ENCODE measurements at places on chromosomes 6 and 20. TPM values are rescaled to one million over a fixed set of nuclear protein-coding genes. Genes with fewer than 3 reads are reported as not detected.

DNA sequence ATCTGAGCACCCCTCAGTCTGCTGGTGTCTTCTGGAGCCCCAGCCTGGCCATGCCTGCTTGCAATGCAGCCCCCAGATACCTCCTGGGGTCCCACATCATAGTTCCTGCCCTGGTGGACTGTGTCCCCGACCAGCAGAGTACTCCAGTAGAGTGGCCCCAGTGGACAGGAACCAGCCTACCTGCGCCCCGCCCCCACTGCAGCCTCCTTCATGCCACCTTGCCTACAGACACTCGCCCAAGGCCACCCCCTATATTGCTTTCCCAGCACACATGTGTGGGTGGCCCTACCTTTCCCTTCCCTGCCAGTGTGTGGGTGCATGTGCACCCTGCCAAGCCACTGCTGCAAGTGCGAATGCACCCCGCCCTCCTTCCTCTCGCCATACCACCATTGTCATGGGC, 204.0 kb downstream of the EDN1 start:
- no peak overlapping the region for H3K4me3 ChIP-seq
- no peak overlapping the region for H3K27ac ChIP-seq
- no peak for DNase-seq
- H3K27me3 ChIP-seq = no peaks in the 10 kb centered on the region
- H3K4me1 ChIP-seq = peaks cover 4% of the 10 kb centered on the region
- H3K36me3 ChIP-seq = no peaks in the 10 kb centered on the region

BEND3 gene
- total RNA-seq = 2.6 TPM

CRISP2 gene
- total RNA-seq = not detected

- no peak overlapping the region for H3K4me3 ChIP-seq
- no peak overlapping the region for H3K27ac ChIP-seq
- H3K4me1 ChIP-seq = no peaks in the 10 kb centered on the region
- no peaks in the 10 kb centered on the region for H3K27me3 ChIP-seq
These were observed 479.8 kb downstream of the PREX1 start for GRCh38 chr20:48348022-48348421.

DNA sequence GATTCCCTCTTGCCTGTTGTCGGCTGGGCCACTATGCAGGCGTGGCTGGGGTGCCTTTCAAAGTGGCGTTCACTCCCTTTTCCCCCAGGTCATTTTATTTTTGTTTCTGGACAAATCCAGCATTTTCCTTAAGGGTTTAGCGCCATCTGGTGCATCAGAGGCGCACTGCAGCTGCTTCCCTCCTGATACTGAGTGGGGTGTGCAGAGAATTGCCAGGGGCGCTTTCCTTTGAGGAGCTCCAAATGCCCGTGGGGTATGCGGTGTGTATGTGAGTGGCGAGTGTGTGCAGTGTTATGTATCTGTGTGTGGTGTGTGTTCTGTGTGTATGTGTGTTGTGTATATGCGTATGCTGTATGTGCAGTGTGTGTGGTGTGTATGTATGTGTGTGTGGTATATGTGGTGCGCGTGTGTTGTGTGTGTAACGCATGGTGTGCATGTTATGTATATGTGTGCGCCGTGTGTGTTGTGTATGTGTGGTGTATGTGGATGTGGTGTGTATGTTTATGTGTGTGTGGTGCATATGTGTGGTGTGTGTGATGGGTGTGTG, 100.1 kb upstream of the AGPAT4 start:
- peak; percentile 82 for DNase-seq
- H3K27me3 ChIP-seq = no peaks in the 10 kb centered on the region
- H3K36me3 ChIP-seq = no peaks in the 10 kb centered on the region
- no peak overlapping the region for H3K4me3 ChIP-seq
- H3K4me1 ChIP-seq = peaks cover 19% of the 10 kb centered on the region
- H3K27ac ChIP-seq = no peak overlapping the region

- H3K36me3 ChIP-seq = no peaks in the 10 kb centered on the region
- no peak overlapping the region for H3K27ac ChIP-seq
- H3K27me3 ChIP-seq = no peaks in the 10 kb centered on the region
- no peak overlapping the region for H3K4me3 ChIP-seq
These were observed 143.7 kb downstream of the BTBD9 start for GRCh38 chr6:38495922-38496635.

DNA sequence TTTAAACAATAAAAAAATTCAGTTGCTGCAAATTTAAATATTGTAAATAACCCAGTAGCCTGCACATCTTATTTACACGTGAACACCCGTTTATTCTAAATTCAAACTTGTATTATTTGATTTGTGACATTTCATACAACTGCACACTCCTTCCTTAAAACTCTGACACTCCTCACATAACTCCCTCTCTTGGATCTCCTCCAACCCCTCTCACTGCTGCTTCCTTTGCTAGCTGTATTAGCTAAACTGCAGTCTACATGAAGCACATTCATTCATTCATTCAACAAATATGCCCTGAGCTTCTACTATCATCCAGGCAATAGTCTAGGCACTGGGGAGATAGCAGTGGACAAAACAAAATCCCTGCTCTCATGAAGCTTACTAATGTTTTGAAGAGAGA, 47.0 kb downstream of the FBXL4 start:
- H3K4me1 ChIP-seq = no peaks in the 10 kb centered on the region
- H3K4me3 ChIP-seq = no peak overlapping the region
- no peak overlapping the region for H3K27ac ChIP-seq
- peaks cover 53% of the 10 kb centered on the region for H3K36me3 ChIP-seq
- no peak for DNase-seq
- no peaks in the 10 kb centered on the region for H3K27me3 ChIP-seq

DNA sequence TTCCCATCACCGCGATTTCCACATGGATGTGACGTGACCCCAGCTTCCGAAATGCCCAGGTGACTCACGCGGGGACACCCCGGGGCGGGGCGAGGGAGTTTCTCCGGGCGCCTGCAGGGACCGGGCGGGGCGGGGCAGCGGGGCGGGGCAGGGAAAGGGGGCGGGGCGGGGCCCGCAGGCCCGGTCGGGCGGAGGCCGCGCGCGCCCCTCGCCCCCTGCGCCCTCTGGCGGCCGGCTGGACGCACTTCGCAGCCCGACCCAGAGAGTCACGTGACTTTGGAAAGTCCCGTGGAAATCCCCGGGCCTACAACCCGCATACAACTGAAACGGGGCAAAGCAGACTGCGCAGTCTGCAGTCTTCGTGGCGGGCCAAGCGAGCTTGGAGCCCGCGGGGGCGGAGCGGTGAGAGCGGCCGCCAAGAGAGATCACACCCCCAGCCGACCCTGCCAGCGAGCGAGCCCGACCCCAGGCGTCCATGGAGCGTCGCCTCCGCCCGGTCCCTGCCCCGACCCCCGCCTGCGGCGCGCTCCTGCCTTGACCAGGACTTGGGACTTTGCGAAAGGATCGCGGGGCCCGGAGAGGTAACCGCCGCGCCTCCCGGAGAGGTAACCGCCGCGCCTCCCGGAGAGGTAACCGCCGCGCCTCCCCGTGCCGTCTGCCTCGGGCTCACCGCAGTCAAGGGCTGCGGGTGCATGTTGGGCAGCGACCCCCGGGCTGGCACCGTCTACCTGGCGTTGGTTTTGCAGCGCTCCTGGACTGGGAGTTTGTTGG, at the start of gene TNFAIP3:
Gene TNFAIP3, plus strand, starts transcription at position 346 of the 771 bp plus-strand sequence. CDS start 3,969 bp downstream, outside the sequence.
- H3K27me3 ChIP-seq = no peaks in the 10 kb centered on the region
- peak within 1 kb of the TSS; percentile 85 for H3K4me3 ChIP-seq
- peaks cover 49% of the 10 kb centered on the region for H3K4me1 ChIP-seq
- DNase-seq = peak; percentile 98
- peak within 1 kb of the TSS; percentile 96 for H3K27ac ChIP-seq

ASIP gene
- not detected for total RNA-seq

GRCh38 chr20:44720621-44720996, 5.4 kb downstream of the CCN5 start:
- no peak overlapping the region for H3K4me3 ChIP-seq
- DNase-seq = no peak
- H3K36me3 ChIP-seq = no peaks in the 10 kb centered on the region
- H3K27me3 ChIP-seq = peaks cover 6% of the 10 kb centered on the region

- no peaks in the 10 kb centered on the region for H3K27me3 ChIP-seq
- DNase-seq = no peak
- H3K4me3 ChIP-seq = no peak overlapping the region
These were observed 19.5 kb upstream of the IER3 start for GRCh38 chr6:30763618-30764489.

- H3K27ac ChIP-seq = no peak overlapping the region
- no peak for DNase-seq
- H3K36me3 ChIP-seq = peaks cover 6% of the 10 kb centered on the region
These were observed 247.8 kb downstream of the FARS2 start for GRCh38 chr6:5509106-5509505.

- H3K27ac ChIP-seq = no peak overlapping the region
- H3K27me3 ChIP-seq = no peaks in the 10 kb centered on the region
- peaks cover 6% of the 10 kb centered on the region for H3K4me1 ChIP-seq
- H3K36me3 ChIP-seq = no peaks in the 10 kb centered on the region
- DNase-seq = no peak
These were observed 37.8 kb downstream of the ZHX3 start for GRCh38 chr20:41279546-41280225.

GRCh38 chr6:54366667-54367327, 58.6 kb downstream of the TINAG start:
- no peak overlapping the region for H3K27ac ChIP-seq
- no peaks in the 10 kb centered on the region for H3K36me3 ChIP-seq
- H3K4me3 ChIP-seq = no peak overlapping the region
- no peaks in the 10 kb centered on the region for H3K4me1 ChIP-seq
- DNase-seq = no peak

Data from spleen (tissue), 13 donors.